Stimulated activated CD4-positive, alpha-beta T cell treated with anti-CD3 and anti-CD28 coated beads, Interleukin-1b, Interleukin-23, amount 100 ng/mL, for 1 hour (primary cell): ENCODE measurements at places on chromosomes 6 and 20.

- DNase-seq: no peak
These were observed 1262.5 kb upstream of the CITED2 start for GRCh38 chr6:140636908-140637402.

DNA sequence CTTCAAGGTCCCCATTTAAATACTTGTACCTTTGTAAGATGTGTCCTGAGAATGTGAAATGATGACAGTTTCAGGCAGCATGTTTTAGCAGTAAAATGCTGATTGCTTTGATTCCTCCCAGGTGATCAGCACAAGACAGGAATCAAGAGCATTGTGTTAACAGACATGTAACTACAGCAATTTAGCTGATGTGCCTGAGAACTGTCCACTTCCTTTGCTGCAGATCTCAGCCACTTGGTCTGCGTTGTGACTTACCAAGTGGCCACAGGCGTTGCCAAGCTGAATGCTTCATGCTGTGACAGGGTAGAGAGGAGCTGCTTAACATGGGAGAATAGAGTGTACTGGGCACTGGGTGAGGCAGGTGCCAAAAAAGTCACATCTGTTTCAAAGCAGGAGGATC lies 767.0 kb upstream of the POU3F2 start:
- no peak for DNase-seq

GRCh38 chr20:537983-538382 lies 5.6 kb downstream of the CSNK2A1 start:
- DNase-seq: no peak

- no peak for DNase-seq
These were observed 741.4 kb downstream of the HACE1 start for GRCh38 chr6:104118274-104118673.
